Activated naive CD4-positive, alpha-beta T cell treated with anti-CD3 and anti-CD28 coated beads for 36 hours (primary cell): ENCODE measurements at places on chromosomes 2 and 18. TPM values are rescaled to one million over a fixed set of nuclear protein-coding genes. Genes with fewer than 3 reads are reported as not detected.

DNA sequence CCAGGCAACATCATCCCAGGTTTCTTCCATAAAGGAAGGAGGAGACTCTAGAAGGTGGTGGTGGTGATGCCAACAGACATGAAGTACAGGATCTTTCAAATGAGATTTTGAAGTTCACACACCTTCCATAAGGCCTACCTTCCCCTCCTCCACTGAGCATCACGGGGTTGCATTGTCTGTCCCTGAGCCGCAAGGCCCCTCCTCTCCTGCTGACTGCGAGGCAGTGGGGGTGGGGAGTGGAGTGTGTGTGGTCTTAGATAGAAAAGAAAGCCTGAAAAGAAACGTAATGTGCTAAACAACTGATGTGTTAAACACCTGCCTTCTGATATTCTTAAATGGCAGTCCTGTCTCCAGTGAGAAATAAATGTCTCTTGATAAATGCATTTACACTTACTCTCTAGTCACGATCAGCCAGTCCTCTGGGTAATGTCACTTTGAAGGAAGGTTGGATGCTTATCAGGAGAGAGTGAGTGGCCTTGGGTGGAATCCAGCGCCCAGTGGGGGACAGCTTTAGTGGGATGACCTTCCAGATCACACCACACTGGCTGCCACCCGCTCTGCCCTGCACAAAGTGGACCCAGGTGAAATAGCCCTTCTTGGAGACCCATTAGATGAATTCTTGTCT lies 5.5 kb upstream of the SCYGR5 start:
- no peak for DNase-seq

DNA sequence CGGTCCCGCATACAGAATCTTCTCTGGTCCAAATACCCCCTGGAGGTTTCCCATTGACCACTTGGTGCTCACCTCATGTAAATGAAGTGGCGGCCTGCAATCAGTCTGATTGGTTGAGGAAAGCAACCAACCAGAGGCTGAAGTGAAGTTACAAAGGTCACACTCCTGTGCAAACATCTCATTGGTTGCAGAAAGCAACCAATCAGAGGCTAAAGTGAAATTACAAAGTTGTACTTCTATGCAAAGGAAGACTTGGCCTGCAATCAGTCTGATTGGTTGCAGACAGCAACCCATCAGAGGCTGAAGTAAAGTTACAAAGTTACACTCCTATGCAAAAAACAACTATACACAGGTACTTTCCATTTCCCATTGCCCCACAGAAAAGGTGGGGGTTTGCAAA lies 2.5 kb upstream of the SP100 start:
- no peak for DNase-seq

The UGT1A6 gene
- total RNA-seq = not detected

DNA sequence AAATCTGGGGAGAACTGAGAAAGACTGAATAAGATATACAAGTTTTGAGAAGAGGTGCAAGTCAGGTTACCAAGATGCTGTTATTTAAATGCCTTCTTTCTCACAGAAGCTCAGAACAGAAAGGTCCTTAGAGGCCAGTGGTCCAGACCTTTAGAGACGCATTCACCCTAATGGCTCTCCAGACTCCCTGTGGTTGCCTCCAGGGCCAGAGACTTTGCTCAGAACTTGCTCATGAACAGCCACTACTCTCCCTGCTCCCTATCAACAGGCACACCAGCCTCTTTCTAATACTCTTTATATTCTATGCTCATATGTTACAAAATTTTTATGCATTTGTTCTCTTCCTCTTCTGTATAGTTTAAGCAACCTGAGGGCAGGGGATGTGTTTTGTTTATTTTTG lies 349.0 kb upstream of the TNP1 start:
- DNase-seq = no peak

The STEAP3 gene
- total RNA-seq = 0.07 TPM

GRCh38 chr2:137157851-137158250 lies 392.5 kb downstream of the THSD7B start:
- DNase-seq = no peak

The RUFY4 gene
- total RNA-seq = 1.2 TPM

- no peak for DNase-seq
Measured at GRCh38 chr2:11203480-11203879, 48.2 kb downstream of the SLC66A3 start.

- no peak for DNase-seq
Measured at GRCh38 chr2:95039363-95039762, 13.9 kb downstream of the MAL start.

- DNase-seq = no peak
Measured at GRCh38 chr18:35842536-35842935, 129.9 kb upstream of the RMP24 start.

- DNase-seq = peak; percentile 30
Measured at GRCh38 chr2:4674007-4674406, 970.6 kb downstream of the DCDC2C start.
